ENCODE measurements at places on chromosomes 5 and 9.

DNA sequence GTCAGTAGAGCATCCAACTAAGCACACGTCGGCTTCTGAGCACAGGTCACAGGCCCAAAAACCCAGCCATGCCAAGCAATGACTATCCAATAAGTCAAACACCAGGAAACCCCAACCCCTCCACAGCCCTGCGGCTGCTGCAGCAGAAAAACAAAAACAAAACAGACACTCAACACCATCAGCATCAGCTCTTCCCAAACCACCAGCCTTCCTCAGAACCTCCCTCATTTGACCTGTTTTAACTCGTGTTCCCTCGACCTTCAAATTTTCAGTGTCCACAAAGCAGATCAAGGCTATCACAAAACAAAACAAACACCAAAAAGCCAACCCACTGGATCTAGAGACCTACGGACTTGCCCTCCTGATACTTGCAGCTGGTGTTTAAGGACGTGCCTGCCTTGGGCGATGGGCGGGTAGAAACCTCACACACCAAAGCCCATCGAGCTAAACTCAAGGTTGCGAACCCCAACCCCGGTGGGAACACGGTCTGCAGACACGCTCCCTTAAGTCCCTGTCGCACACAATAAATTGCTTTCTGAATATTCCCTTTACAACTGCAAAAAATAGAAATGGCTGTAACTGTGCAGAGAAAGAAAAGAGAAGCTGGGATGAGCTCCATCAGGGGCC lies 247.1 kb upstream of the ANKRD55 start:
- DNase-seq: peak; percentile 49

- DNase-seq: no peak
These were observed 2249.2 kb upstream of the C9orf72 start for GRCh38 chr9:29822458-29822857.

GRCh38 chr5:135887881-135888614 lies 7.6 kb downstream of the IL9 start:
- DNase-seq: no peak

DNA sequence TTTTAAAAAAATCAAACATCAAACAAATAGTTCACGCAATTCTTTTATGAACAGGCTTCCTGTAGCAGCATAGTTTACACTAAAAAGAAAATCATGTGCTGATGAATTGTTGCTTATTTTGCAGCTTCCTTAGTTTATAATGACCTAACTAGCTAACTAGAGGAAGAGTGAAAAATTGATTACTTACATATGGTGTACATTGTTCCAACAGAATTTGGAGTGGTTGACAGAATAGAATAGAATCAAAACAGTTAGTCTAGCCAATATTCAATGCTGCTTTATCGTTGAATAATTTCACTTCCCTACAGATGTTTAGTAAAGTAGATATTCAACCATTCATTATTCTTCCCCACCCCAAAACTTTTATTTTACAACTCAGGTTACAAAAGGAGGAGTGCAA lies 4.2 kb downstream of the NMUR2 start:
- no peak for DNase-seq

DNA sequence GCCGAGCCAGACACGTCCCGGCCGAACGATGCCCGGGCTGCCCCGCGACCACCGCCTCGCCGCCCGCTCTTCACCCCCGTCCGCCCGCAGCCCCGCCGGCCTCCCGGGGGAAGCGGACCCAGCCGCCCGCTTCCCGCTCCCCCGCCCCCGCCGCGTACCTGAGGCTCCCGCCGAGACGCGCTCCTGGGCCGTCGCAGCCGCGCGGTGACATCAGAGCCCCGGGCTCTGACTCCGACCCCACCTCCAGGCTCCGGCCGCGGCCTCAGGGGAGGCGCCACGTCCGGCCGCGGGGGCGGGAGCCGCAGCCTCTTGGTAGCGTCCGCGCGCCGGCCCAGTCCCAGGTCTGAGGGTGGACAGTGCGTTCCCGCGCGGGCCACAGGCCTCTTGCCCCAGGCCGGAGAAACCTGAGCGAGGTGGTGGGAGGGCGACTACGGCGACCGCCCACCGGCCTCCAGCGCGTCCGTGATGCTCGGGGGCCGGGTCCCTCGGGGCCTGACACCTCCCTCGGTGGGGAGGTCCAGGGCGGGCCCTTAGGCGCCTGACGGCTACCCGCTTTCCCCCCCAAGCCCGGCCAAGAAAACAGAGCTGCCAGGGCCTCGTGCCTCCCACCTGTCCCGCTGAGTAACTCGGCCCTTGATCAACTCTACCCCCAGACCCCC lies at the start of gene SHROOM1:
TSS of gene SHROOM1 (minus strand) at position 212 of the 659 bp plus-strand sequence. CDS start 4,507 bp downstream, outside the sequence.
- DNase-seq: no peak

DNA sequence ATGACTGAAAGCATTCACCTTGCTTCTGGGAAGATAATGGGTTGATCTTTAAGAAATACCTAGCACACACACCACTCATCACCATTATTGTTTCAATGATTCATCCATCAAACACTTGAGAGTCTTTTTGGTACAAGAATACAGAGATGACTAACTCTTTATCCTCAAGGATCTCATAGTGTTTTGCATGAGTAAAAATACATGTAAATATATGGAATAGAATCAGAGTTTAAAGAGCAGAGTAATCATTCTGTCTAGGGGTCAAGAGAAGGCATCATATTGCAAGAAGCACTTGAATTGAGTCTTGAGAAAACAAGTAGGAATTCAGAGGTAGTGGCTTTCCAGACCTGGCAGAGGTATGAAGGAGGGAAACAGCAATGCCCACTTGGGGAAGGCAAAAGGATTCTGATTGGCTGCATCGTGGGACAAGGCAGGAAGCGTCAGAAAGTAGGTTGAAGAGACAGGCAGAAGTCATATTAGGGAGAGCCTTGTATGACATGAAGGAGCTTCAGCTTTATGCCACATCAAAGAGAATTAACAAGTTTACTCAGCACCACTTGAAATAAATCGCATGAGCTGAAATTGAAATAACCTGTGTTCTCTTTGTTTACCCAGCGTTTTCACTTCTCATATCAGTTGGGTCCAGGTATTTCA lies 542.5 kb downstream of the TLE1 start:
- no peak for DNase-seq

DNA sequence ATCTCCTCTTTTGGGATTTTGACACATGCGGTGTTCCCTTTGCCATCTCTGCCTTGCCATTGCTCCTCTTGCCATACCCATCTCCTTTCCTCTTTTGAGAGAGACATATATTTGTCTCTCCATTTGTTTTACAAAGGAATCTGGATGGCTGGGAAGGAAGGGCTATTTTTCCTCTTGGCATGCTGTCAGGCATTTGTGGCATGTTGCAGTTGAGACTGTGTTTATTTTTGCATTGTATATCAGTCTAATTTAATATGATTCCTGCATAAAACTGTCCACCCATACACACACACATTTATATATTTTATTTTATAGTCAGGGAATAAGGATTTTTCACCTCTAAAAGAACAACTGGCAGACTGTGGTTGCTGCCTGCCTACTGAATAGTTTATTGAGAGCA lies 1105.8 kb upstream of the SEMA6A start:
- DNase-seq: no peak

GRCh38 chr5:141646026-141646425 lies 5.2 kb downstream of the FCHSD1 start:
- DNase-seq: no peak

DNA sequence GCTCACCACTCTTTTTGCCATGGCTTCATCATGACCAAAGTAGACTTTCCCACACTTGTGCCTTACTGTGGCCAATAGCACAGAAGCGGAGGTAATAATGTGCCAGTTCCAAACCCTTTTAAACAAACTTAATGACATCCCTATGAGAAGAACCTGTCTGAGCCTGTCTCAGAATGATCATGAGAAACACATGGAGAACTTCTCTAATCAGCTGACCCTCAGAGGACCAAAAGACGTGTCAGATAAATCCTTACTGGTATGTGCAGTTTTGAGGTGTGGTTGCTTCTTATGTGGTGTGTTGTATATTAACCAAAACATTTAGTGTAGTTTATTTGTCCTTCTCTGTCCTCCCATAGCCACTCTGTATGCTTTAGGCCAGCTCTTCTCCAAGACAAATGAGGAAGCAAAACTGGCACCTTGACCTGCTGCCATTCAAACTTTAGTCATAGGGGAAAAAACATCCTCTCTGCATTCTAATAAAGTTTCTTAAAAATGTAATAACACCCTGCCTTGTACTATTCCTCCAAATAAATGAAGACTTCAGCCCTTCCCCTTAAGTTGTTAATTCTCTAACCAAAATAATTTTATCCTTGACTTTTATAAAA lies 168.9 kb downstream of the MUSK start:
- DNase-seq: no peak

DNA sequence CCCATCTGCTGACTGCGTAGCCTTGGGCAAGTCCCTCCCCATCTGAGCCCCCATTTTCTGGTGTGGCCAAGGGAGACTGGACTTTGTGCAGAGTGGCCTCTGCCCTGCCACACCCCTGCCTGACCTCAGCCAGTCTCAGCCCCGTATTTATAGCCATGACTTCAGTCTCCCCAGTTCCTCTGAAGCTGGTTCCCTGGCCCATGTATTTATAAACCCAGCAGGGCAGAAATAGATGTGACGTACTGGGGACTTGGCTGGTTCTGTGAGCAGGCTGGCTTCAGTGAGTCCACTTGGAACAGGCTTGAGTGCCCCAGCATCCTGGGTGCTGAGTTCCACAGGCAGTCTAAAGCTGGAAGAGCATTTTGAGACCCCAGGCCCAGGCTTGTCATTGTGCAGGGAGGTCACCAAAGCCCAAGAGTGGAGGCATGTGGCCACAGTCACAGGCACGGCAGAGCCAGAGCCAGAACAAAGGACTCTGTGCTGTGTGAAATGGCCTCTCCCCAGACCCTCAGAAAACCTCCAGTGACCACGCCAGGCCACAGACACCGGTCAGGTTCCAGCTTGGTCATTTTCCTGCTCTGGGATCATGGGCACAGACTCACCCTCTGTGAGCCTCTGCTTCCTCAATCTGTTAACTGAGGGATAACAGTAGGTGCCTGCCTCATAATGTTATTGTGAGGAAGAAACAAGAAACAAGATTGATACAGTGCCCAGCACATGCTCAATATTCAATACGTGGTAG lies 30.4 kb upstream of the SYNPO start:
- no peak for DNase-seq

DNA sequence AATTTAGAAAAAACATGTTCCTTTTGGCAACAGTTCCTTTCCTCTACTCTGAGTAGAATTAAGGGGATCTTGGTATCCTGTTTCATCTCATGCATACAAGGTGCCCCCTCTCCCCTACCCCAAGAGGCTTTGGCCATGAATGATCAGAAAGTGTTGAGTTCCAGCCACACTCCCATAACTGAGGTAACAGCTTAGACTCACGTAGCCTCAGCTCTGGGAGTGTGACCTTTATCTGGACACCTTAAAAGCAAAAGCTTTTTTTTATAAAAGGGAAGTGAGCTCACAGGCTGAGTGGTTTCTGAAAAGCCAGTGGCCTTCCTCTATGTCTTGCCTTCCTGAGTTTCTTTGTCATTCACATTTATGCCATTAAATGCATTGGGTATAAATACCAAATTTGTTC lies 900 bp upstream of the HAVCR2 start:
- peak; percentile 46 for DNase-seq

- DNase-seq: no peak
These were observed 162.7 kb upstream of the PDE4D start for GRCh38 chr5:60056191-60056590.

GRCh38 chr5:72472666-72473422 lies 34.4 kb downstream of the ZNF366 start:
- DNase-seq: no peak

GRCh38 chr5:69007726-69008368 lies 86.0 kb upstream of the SLC30A5 start:
- DNase-seq: peak; percentile 80

DNA sequence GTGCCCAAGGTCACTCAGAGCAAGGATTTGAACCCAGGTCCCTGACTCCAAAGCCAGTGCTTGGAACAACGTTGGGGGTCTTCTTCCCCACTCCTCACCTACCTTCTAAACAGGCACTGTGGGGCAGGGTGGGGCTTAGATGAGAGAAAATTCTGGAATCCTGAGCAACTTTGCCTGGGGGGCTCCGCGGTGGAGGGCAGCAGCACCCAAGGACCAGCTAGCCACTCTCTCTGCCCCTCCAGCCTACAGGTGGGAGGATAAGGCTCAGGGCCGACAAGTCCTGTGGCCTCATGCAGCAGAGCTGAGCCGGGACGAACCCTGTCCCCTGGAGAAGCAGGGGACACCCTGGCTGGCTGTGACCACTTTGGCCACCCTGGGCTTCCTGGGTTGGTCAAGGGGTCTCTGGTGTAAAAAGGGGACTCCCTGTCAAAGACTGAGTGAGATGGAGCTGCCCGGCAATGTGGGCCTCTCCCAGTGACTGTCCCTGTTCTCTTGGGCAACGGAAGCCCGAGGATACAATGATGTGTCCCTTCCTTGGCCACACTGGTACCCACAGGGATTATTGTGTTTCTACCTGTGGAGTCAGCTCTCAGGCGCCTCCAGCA lies 26.5 kb downstream of the CEL start:
- no peak for DNase-seq

DNA sequence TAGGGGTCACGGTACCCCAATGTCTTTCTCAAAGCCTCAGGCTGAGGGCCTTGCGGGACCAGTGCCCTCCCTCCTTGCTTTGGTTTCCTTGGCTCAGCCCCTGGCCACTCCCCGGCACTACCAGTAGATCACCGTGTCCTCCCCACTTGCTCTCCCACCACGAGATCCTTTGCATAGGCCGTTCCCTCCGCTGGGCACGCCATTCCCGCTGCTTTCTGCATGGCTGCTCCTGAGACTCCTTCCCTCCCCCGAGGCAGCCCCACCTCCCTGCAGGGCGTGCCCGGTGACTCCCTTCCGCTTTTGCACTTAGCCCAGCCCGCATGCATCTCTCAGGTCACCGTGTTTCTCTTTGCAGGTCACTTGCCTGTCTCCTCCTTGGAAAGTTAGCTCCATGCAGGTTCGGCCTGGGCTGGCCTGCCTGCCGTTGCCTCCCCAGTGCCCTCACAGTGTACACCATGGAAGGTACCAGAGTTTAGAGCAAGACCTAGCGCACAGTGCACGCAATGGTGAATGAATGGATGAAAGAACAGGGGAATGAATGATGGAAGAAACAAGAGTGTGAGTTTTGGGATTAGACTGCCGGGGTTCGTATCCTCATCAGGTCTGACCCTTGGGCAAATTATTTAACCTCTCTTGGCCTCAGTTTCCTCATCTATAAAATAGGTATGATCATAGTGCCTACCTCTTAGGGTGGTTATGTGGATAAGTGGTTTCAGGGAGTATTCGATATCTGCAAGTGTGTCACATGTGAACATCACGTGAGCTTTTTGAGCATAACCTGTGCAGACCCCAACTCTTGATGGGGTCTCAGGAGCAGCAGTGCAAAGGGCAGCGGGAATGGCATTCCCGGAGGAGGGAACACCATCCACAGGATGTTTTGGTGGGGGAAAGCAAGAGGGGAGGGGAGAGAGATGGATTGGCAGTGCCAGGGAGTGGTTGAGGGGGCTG lies 214.3 kb downstream of the C9orf50 start:
- no peak for DNase-seq

GRCh38 chr9:124688238-124688904 lies 82.7 kb downstream of the NR6A1 start:
- no peak for DNase-seq

DNA sequence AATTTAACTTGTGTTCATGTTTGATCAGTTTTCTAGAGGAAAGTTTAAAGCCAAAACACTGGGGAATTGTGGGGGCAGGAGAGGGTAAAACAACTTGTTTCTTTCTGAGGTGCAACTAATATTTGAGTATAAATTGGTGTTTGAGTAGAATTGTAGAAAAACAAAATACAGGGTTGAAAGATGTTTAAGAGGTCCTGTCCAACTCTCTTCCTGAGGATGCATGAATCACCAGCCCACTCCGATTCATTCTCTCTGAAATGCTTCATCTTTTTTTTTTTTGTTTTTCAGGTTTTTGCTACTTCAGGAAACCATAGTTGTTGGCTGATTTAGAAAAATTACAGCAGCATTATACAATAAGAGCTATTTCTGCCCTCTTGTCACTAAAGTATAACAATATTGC lies 42.4 kb upstream of the TMC1 start:
- DNase-seq: no peak
